Stimulated activated CD4-positive, alpha-beta T cell treated with anti-CD3 and anti-CD28 coated beads, Interleukin-12 subunit alpha, Interleukin-12 subunit beta, amount 100 ng/mL, for 48 hours (primary cell): ENCODE measurements at places on chromosomes 7 and 10.

DNA sequence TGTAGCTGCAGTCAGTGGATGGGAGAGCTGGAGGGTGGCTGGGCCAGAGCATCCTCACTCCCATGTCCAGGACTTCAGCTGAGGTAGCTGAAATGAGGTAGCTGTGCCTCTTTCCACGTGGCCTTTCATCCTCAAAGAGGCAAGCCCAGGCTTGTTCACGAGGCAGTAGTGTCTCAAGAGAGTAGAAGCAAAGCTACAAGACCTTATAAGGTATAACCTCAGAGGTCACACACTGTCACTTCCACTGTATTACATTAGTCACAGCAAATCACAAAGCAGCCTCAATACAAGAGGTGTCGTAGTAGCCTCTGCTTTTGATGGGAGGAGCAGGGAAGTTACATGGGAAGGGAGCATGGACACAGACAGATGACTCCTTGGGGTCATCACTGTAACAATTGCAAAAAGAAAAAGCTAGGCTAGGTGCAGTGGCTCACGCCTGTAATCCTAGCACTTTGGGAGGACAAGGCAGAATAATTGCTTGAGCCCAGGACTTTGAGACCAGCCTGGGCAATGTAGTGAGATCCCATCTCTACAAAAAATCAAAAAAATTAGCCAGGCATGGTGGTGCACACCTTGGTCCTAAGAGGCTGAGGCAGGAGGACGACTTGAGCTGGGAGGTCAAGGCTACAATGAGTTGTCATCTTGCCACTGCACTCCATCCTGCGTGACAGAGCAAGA is 97.5 kb downstream of the SKIDA1 start:
- DNase-seq, result no peak

DNA sequence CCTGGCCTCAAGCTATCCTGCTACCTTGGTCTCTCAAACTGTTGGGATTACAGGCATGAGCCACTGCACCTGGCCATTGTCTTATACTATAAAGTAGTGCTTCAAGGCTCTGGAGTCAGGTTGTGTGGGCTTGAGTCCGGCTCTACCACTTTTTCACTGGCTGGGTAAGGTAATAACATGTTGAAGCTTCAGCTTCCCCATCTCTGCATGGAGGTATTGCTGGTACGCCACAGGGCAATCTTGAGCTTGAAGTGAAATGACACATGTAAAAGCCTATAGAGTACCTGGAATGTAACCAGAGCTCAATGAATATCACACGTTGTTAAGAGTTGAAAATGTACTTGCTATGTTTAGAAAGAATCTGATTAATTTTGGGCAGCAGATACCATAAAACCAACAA is 120.8 kb downstream of the POU6F2 start:
- no peak for DNase-seq

DNA sequence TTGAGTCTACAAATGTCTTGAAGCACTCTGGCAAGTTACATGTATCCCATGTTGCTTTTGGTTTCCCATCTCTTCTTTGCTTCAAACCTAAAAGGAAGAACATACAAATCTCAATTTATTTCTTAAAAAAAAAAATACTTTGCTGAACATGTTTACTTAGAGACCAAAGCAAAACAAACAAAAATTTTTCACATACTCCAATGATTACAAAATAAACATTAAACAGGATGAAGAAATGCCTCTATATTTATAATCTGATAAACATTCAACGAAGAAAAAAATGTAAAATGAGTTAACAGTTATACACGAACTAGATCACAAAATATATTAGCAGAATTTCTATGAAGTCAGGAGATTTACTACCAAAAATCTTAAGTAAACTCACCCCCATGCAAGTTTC is 31.3 kb downstream of the FAM204A start:
- no peak for DNase-seq

- DNase-seq, result no peak
Observed at GRCh38 chr10:125742465-125742864, 23.0 kb downstream of the EDRF1 start.

- DNase-seq, result no peak
Observed at GRCh38 chr10:76906256-76906655, 731.4 kb downstream of the KCNMA1 start.

- DNase-seq, result no peak
Observed at GRCh38 chr7:2763597-2763996, 75.6 kb downstream of the AMZ1 start.

GRCh38 chr10:35212856-35213255 is 86.2 kb downstream of the CREM start:
- no peak for DNase-seq
